Left colon (tissue), 2 donors: ENCODE measurements at places on chromosomes 4 and X. TPM values are rescaled to one million over a fixed set of nuclear protein-coding genes. Genes with fewer than 3 reads are reported as not detected.
A peak's percentile ranks its signal among the peaks of the same experiment; 100 is the strongest.

GRCh38 chrX:120477453-120477852, 8.4 kb upstream of the LAMP2 start:
- DNase-seq: no peak

GRCh38 chr4:90127223-90127705, at the start of gene CCSER1:
Gene CCSER1, plus strand, starts transcription at chr4:90127394.
- peak; percentile 79 for DNase-seq

- DNase-seq: peak; percentile 34
These were observed 27.2 kb downstream of the HTR2C start for GRCh38 chrX:114611018-114611619.

- no peak for DNase-seq
These were observed 19.4 kb downstream of the CLDN22 start for GRCh38 chr4:183300655-183301054.

DNA sequence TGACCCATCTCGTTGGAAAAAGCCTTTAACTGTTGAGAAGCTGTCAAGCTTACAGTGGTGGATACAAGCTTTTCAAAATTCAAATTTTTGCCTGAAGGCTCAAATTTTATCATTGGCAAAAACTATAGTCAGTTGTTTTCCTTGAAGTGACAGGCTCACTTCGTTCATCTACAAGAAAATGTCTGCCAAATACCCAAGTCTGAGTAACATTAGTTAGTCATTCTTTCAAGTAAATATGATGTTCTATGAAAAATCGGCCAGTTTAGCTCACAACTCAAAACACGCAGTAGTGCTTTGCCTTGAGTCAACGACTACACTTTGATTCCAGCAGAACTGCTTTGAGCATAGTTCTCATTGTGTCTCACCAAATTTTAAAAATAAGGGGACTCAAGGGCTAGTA, 170.3 kb upstream of the MAMLD1 start:
- DNase-seq: no peak

- DNase-seq: no peak
These were observed 436.6 kb downstream of the C4orf33 start for GRCh38 chr4:129532573-129532972.

NDP gene
- total RNA-seq: 0.17 TPM

ADRA2C gene
- 0.92 TPM for total RNA-seq
